ENCODE measurements at places on chromosomes 12 and 14. TPM values are rescaled to one million over a fixed set of nuclear protein-coding genes. Genes with fewer than 3 reads are reported as not detected.

Gene ESRRB
- under 0.01 TPM for total RNA-seq

DNA sequence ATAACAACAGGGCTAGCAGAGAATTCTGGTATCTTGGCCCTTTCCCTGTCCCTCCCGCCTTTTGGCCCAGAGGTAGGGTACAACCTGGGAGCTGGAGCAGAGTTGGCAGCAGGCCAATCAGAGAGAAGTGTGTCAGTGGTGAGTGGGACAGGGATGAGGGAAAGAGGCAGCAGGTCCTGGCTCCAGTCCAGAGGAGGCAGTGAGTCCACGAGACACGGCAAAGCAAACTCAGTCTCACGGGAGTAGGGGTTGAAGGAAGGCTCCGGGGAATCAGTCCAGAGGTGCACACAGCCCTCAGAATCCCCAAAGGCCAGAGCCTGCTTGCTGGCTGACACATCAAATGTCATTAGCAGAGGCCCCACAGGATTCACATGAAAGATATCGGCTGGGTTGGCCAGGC lies 7.3 kb downstream of the PAN2 start:
- H3K4me1 ChIP-seq: no peaks in the 10 kb centered on the region
- no peak overlapping the region for H3K27ac ChIP-seq
- H3K4me3 ChIP-seq: no peak overlapping the region
- peaks cover 31% of the 10 kb centered on the region for H3K36me3 ChIP-seq
- no peaks in the 10 kb centered on the region for H3K27me3 ChIP-seq

- H3K27ac ChIP-seq: no peak overlapping the region
- no peak overlapping the region for H3K4me3 ChIP-seq
- H3K27me3 ChIP-seq: peaks cover 23% of the 10 kb centered on the region
- peak; percentile 76 for DNase-seq
- peaks cover 6% of the 10 kb centered on the region for H3K4me1 ChIP-seq
Measured at GRCh38 chr12:54463034-54463433, 10.4 kb downstream of the GTSF1 start.

DNA sequence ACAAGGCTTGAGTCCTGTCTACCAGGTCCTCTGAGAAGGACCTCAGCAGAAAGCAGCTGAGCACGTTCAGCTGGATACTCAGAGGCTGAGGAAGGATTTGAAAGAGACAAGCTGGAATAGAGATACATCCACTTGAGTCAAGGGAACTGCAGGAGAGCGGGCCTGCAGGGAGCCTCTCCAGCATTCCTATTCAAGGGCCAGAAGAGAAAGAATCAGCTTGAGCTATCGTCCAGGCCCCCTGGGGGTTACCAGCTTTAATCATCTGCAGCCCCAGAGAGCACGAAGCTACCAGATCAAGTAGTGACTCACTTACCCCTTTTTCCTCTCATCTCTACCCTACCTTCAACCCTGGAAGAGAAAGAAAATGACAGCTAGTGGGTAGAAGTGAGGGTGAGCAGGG lies 80.9 kb downstream of the NDUFA12 start:
- H3K27me3 ChIP-seq: no peaks in the 10 kb centered on the region
- H3K4me3 ChIP-seq: no peak overlapping the region
- no peak overlapping the region for H3K27ac ChIP-seq
- no peaks in the 10 kb centered on the region for H3K4me1 ChIP-seq
- H3K36me3 ChIP-seq: no peaks in the 10 kb centered on the region
- DNase-seq: no peak

Gene EAPP
- 53.6 TPM for total RNA-seq

GRCh38 chr12:66735275-66735674 lies 56.4 kb upstream of the GRIP1 start:
- H3K36me3 ChIP-seq: no peaks in the 10 kb centered on the region
- no peaks in the 10 kb centered on the region for H3K4me1 ChIP-seq
- peak; percentile 29 for DNase-seq
- no peaks in the 10 kb centered on the region for H3K27me3 ChIP-seq
- no peak overlapping the region for H3K27ac ChIP-seq

GRCh38 chr14:33755358-33755757 lies 195.5 kb downstream of the EGLN3 start:
- no peaks in the 10 kb centered on the region for H3K4me1 ChIP-seq
- no peaks in the 10 kb centered on the region for H3K36me3 ChIP-seq
- peaks cover 5% of the 10 kb centered on the region for H3K27me3 ChIP-seq
- no peak overlapping the region for H3K27ac ChIP-seq
- H3K4me3 ChIP-seq: no peak overlapping the region

Gene TROAP
- 2.5 TPM for total RNA-seq

Gene LRCOL1
- not detected for total RNA-seq

DNA sequence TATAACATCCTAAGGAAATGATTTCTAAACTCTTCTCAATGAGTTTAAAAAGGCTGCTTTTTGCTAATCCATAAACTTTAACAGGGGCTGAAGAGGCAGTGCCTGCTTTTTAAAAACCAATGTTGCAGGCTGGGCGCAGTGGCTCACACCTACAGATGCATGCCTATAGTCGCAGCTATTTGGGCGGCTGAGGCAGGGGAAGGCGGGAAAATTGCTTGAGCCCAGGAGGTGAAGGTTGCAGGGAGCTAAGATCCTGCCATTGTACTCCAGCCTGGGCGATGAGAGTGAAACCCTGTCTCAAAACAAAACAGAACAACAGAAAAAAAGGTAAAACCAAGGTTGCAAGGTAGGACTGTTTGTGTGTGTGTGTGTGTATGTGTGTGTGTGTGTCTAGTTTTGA lies 531.2 kb downstream of the DIO2 start:
- H3K36me3 ChIP-seq: no peaks in the 10 kb centered on the region
- H3K27me3 ChIP-seq: no peaks in the 10 kb centered on the region
- no peaks in the 10 kb centered on the region for H3K4me1 ChIP-seq
- DNase-seq: no peak

Gene MDP1
- 14.1 TPM for total RNA-seq

- peaks cover 16% of the 10 kb centered on the region for H3K4me1 ChIP-seq
- peaks cover 14% of the 10 kb centered on the region for H3K27me3 ChIP-seq
Measured at GRCh38 chr14:103882503-103883262, 35.3 kb upstream of the PPP1R13B start.

DNA sequence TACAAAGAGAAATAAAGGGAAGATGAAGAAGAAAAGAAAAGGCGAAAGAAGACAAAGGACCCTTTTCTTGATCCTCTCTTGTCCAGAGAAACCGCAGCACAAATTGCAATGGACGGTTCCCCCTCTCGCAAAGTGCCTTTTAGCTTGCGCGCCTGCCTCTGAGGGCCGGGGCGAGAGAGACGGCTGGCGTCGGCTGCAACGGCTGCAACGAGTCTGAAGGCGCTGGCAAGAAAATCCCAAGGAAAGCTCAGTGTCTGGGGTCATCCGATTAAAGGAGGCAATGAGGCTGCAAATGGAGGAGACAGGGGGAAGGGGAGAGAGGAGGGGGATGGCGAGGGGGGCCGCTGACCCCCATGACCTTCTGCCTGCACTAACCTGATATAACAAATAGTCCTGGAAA lies 671.5 kb downstream of the MED13L start:
- H3K36me3 ChIP-seq: no peaks in the 10 kb centered on the region
- H3K27ac ChIP-seq: no peak overlapping the region
- H3K4me1 ChIP-seq: no peaks in the 10 kb centered on the region
- DNase-seq: no peak

Gene HCAR3
- total RNA-seq: not detected

Gene GLIPR1L2
- 0.36 TPM for total RNA-seq

Gene PTHLH
- total RNA-seq: 3.2 TPM

DNA sequence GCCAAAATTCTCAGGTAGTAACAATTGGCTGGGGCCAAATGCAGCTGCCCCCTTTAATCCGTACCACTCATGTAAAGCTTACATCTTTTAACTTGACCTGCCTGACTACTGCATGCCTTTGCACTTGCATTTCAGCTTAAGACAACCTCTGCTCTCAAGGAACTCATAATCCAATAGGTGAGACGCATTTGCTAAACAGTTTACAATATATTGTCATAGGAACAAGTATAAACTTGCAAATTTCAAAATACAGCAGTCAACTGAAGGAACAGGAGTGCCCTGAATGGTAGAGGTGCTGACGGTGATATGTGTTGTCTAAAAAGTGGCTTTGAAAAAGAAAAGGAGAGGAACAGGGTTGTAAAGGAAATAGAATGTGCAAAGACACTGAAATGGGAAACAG lies 3.6 kb upstream of the BRMS1L start:
- no peaks in the 10 kb centered on the region for H3K27me3 ChIP-seq
- no peak overlapping the region for H3K27ac ChIP-seq
- no peak for DNase-seq
- peaks cover 3% of the 10 kb centered on the region for H3K4me1 ChIP-seq
- H3K36me3 ChIP-seq: no peaks in the 10 kb centered on the region

GRCh38 chr14:65487783-65488494 lies 75.4 kb downstream of the FUT8 start:
- no peaks in the 10 kb centered on the region for H3K36me3 ChIP-seq
- H3K27ac ChIP-seq: no peak overlapping the region
- DNase-seq: no peak
- no peaks in the 10 kb centered on the region for H3K27me3 ChIP-seq
- H3K4me3 ChIP-seq: no peak overlapping the region
- peaks cover 2% of the 10 kb centered on the region for H3K4me1 ChIP-seq

GRCh38 chr12:94140556-94140955 lies 7.8 kb upstream of the PLXNC1 start:
- H3K4me3 ChIP-seq: no peak overlapping the region
- no peak overlapping the region for H3K27ac ChIP-seq
- H3K36me3 ChIP-seq: no peaks in the 10 kb centered on the region

Gene HEATR5A
- 38.3 TPM for total RNA-seq

Gene IAPP
- not detected for total RNA-seq

DNA sequence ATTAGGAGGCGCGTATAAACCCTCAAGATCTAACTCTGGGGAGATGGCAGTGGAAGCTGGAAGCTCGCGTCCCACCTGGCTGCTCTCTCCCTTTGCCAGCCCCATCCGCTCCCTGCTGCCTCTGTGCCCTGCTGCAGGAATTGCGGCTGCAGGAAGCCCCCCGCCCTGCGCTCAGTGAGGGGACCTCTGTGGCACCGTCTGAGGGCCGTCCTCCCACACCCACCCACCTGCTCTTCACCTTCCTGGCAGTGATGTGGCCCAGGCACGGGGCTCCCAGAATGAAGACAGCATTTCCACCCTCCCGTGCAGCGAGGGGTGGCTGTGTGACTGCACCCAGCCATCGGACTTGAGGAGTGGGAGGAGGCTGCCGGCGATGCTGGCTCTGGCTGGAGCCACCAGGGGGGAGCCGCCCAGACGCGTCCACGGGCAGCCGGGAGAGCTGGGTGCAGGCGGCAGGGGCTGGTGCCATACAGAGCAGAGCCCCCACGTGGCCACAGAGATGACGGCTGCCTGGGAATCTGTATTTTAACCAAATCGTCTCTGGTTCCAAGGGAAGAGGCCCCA lies 28.3 kb upstream of the GALNT9 start:
- no peak overlapping the region for H3K27ac ChIP-seq
- H3K27me3 ChIP-seq: peaks cover 6% of the 10 kb centered on the region
- no peak overlapping the region for H3K4me3 ChIP-seq

DNA sequence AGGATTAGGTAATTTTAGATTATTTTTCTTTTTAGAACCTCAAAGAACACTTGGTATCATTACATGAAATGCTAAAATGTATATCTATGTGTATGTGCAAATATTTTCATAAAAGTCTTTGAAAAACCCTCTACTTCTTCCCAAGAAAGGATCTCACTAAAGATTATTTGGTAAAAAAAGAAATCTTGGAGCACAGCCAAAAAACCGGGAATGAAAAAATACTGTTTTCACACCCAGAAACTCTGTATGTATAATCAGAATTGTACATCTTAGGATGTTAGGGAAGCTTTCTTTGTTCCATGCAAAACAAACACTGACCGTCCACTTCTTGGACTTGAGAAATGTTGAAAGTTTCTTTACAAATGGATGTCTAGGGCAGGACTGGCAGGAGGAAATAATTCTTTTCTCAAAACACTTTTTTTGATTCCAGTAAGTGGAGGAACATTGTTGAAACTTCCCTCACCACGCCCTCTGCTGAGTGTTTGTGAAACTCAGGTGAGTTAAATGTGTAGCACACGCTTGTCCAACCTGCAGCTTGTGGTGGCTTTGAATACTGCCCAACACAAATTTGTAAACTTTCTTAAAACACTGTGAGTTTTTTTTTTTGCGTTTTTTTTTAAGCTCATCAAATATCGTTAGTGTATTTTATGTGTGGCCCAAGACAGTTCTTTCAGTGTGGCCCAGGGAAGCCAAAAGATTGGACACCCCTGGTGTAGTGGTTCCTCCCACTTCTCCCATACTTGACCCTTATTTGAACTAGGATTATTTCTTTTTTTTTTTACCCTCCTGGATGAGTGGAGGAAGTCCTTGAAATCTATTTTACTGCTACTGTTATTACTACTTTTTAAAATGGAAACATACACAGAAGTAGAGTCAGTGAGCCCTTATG lies 26.6 kb downstream of the FBXO34 start:
- no peaks in the 10 kb centered on the region for H3K36me3 ChIP-seq
- peaks cover 3% of the 10 kb centered on the region for H3K4me1 ChIP-seq
- H3K4me3 ChIP-seq: peak overlapping the region; percentile 25

Measured in osteoblast (primary cell).